ENCODE measurements at places on chromosomes 6 and 20. TPM values are rescaled to one million over a fixed set of nuclear protein-coding genes. Genes with fewer than 3 reads are reported as not detected.

GRCh38 chr6:71886184-71887005, at the start of gene RIMS1:
Gene RIMS1, plus strand, starts transcription at chr6:71886550. Its CDS starts 474 bp downstream, at chr6:71887024.
- DNase-seq, result no peak

DNA sequence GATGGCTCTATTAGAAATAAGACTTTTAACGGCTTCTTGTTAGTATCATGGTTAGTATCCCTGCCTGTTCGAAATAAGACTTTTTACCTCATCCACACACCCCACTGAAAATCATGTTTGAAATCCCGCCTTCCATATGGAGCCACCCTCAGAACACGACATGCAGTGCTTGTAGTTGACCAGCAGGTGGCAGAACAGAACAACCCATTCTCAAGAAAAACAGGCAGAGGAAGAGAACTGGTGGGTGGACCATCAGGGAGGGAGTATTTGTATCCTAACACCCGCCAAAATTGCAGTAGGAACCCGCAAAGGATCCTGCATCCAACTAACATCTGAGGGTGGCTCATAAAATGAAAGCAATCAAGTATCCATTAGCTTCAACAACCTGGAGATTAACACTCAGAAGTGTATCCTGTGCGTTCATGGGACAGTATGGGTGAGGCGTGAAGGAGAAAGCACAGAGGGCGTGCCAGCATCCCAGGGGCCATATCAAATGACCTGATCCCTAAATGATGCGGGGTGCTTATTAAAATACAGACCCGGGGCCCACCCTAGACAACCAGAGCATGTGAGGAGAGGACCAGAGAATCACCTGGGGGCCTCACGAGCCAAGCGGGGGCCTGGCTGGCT, 89.6 kb upstream of the NHSL1 start:
- DNase-seq, result no peak

GRCh38 chr6:144939921-144940320, 654.8 kb downstream of the UTRN start:
- DNase-seq, result no peak

GRCh38 chr6:14861491-14861943, 384.4 kb upstream of the JARID2 start:
- DNase-seq, result no peak

- DNase-seq, result no peak
Observed at GRCh38 chr6:4067673-4068072, 11.3 kb downstream of the FAM217A start.

- no peak for DNase-seq
Observed at GRCh38 chr6:27830212-27830599, 82.0 kb downstream of the OR2B2 start.

DNA sequence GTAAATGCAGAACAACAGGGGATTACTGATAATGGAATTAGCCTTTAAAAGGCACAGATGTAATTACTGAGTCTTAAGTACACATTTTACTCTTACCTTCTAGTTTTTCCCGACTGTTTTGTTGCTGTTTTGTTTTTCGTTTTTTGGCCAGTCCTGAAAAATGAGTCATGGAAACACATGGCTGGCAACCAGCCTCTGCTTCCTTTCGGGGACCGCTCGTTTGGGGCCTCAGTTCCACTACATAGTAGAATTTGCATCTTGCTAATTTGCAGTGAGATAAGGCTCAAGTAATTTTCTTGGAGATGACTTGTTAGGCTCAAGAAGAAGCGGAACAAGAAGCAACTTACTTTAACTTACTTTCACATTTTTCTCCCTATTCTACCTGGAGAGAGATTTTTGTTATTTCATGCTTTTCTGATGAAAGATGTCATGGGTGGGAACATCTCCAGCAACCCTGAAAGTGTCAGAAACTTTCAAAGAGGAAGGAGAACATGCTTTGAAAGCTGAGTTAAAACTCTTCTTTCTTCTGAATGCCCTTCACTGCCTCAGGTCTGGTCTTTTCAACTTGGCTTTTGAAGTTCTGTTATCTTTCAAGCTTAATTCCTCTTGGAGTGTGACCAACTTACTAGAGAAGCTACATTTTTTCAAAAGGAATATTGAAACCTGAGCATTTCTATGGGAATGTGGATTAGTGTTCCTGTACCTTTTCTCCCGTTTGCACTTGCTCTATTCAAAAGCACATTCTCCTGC, 71.5 kb upstream of the HDAC2 start:
- DNase-seq, result no peak

The CTCFL gene
- not detected for total RNA-seq

The POU5F1 gene
- 1.3 TPM for total RNA-seq

The DNAH8 gene
- not detected for total RNA-seq
